Right forelimb (tissue), 1 donor: ENCODE measurements at places on chromosomes 7 and 10.

DNA sequence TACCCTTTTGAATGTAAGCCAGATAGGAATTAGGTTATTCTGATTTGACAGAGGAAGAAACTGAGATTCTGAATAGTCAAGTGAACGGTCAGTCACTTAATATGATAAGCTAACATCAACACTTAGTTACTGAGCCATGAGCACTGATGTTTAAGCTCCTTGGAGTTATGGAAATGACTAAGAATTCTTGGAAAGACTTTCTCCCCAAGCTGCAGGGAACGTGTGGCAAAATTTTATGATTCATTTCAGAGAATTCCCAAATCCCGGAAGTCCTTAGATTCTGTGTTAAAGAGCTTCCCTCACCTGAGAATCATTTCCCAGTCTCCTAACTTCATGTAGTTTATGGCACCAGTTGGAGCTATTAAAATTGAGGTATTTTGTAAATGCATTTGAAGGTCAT lies 330.9 kb downstream of the XPNPEP1 start:
- no peak for DNase-seq

- DNase-seq = no peak
Measured at GRCh38 chr10:60532696-60533468, 143.2 kb upstream of the ANK3 start.

DNA sequence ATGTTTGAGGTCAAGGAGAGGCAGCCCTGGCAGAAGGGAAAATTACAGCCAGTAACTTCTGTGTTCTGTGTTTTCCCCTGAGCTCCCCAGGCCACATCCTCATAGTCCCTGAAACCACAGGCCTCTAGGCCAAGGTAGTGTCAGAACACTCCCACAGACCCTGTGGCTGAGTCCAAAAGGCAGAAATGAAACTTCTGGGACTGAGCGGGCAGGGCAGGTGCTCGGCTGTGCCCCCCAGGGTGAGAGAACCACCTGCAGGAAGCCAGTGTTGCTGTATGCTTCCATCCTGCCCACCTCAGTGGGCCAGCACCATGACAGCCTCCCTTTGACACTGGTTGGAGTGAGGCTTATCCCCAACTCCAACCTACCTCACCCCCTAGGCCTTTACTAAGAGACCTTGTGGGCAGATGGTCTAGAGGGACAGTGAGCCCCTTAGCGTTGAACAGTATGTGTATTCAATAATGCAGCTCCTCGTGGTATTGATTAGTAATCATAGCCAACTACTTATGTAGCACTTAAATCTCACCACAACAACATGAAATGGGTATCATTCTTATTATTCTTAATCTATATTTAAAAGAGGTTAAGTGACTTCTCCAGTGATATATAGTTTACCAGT lies 30.3 kb downstream of the PIK3CG start:
- no peak for DNase-seq

DNA sequence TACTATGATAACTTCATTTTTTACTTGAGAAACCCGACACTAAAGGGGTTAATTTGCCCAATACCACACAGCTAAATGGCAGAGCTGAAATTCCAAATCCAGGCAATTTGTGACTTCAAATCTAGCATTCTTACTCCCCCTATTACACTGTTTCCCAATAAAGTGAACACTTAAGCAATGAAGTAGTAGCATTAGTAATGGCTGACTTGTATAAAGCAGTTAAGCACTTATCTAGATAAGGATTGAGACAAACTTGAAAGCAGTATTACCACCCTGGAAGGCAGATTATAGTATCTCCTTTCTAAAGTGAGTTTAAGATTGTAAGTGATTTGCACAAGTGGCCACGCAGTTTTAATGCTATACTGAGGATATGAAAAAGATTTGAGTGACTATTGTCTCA lies 39.3 kb downstream of the WASL start:
- DNase-seq = no peak

- no peak for DNase-seq
Measured at GRCh38 chr10:79457256-79457785, 11.9 kb upstream of the ZCCHC24 start.

DNA sequence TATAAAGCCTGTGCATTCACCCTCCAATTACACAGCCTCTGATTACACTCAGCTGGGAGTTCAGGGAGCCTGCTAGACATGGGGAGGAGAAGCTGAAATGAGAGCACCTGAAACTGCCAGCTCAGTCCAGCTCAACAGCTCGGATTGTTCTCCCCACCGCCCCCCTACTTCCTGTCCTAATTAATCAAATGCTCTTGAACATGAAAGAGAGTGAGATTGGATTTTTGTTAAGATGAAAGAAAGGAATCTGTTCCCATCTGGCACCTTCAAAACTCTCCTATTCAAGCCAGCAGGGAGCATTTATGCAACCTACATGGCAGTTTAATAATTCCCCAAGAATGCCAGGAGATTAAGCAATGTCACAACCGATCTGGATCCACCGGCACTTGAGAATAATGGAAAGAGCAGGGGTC lies 98.0 kb downstream of the NPSR1 start:
- no peak for DNase-seq

DNA sequence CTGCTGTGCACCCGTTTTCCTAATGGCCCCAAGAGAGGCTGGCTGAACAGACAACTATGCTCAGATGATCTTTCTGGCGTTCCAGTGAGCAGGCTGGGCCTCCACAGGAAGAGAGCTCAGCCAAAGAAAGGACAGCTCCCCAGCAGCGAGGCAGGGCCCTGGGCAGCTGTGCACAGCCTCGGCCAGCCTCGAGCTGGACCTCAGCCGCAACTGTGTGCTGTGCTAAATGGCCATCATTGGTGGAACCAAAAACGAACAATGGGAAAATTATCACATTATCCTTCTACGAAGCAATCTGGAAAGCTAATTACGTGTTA lies 97.5 kb downstream of the CTBP2 start:
- no peak for DNase-seq

DNA sequence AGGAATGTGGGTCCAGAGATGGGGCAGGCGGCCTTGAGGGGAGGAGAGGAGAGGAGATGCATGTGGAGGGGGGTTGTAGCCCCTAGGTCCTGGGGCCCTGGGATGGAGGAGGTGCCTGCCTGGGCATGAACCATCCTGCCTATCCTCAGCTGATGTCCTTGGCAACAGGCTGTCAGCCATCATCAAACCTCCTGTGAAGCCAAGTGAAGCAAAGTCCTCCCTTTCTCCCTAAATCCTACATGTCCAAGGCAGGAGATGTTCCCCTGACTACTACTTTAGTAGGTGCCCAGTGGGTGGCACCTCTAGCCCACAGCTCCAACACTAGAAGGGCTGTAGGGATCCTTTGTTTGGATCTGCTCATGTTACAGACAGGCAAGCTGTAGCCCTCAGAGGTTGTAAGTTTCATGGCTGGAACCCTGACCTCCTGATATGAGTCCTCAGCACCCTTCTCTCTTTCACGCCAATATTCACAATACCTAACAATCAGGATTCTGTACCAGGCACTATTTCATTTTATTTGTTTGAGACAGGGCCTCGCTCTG lies 66.6 kb upstream of the SYPL1 start:
- DNase-seq = no peak

GRCh38 chr7:32489788-32490126 lies 423 bp downstream of the LSM5 start:
- no peak for DNase-seq

- DNase-seq = no peak
Measured at GRCh38 chr7:137080516-137081203, 212.2 kb downstream of the CHRM2 start.

DNA sequence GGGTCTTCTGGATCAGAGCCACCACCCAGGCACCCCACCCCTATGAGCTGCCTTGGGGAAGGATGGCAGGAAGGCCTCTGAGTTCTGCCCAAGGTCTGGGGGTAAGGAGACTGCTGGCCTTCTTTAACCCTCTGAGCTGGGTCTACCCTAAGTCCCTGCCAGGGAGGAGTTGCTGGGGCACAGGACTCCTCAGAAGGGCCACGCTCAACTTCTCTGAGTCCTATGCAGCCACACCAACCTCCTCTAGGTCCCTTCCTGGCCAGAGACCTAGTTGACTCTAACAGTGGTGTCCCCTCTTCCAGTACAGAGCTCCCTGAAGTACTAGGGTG lies 2.6 kb upstream of the NEURL1 start:
- DNase-seq = no peak

- DNase-seq = no peak
Measured at GRCh38 chr10:90963331-90963730, 42.4 kb upstream of the ANKRD1 start.

DNA sequence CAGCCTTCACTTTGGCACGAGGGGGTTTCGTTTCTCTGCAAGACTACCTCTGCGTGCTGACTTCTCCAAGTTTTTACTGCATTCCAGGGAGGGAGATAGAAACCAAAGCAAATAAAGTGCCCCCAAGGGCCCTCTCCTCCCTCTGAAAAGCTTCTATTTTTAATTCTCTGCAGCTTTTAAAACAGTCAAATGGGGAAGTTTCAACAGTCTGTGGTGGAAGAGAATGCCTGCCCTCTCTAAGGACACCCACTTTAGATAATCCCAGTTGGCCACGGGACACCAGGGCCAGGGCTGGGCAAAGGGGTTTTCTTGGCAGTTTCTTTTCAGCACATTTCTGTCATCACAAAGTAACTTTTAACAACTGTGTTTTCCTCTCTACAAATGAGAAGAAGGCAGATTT lies 386.7 kb upstream of the NPVF start:
- no peak for DNase-seq

- DNase-seq = no peak
Measured at GRCh38 chr10:131243076-131243475, 68.4 kb downstream of the TCERG1L start.
